ENCODE measurements at places on chromosomes 13 and 19.
A peak's percentile ranks its signal among the peaks of the same experiment; 100 is the strongest.

GRCh38 chr19:8445488-8446001 lies 770 bp downstream of the HNRNPM start:
- no peak for DNase-seq

DNA sequence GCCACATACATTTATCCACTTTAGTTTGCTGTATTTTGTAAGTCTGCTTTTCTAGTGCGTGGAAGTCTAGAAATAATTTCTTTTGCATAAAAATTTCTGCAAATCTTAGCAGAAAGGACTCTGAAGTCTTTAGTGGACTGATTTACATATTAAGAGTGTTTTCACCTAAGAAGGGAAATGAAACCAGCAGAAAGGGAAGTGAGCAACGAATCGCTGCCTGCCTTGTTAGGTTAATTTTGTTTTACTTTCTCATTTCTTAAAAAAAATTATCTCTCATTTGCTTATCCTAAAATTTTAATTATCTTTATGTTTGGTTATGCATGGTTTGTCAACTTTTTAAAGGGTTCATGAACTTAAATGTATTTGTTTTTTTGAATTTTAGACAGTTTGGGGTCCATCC lies 767 bp upstream of the GPR18 start:
- no peak for DNase-seq

DNA sequence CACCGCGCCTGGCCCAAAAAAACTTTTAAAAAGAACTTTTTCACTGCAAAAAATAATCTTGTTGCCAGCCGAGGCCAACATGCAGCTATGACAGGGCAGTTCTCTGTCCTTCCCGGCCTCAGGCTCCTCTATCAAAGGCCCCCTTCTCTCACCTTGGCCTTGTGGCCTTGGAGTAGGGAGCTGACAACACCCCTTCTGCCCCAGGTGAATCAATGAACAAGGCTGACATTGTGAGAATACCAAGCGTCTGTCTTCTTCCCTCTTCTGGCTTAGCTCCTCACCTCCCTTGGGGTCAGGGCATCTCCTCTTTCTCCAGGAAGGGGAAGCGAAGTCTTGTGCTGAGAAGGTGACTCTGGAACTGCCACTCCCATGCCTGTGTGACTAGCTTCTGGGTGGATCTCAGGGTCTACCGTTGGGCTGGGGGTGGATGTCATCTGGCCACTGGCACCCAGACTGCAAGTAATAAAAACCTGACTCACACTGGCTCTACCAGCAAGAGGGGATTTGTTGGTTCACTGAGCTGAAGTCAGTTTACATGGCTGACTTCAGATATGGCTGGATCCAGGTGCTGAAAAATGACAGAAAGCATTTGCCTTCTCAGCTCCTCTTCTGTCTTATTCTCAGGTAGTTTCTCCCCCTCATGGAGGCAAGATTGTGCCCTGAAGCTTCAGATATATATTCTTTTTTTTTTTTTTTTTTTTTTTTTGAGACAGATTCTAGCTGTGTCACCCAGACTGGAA lies 6.3 kb downstream of the C19orf38 start:
- no peak for DNase-seq

GRCh38 chr19:28012361-28012760 lies 1200.6 kb downstream of the UQCRFS1 start:
- no peak for DNase-seq

DNA sequence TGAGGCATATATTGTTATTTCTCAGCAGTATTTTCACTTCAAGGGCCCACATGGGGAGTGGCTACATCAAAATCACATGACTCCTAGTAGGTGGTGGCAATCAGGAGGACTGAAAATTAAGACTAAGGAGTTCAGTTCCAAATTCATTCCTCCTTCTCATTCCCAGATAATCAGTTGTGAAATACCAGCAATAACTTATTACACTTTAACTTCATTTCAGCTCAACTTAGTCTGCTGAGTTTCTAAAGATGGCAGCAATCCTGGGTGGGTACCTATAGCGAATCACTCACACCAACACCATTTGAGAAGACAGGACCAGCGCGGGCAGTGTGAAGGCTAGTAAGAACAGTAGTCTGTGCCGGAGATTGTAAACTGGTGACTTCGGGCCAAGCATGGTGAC lies 63.9 kb upstream of the SLC10A2 start:
- no peak for DNase-seq

GRCh38 chr13:80359414-80359777 lies 18.5 kb upstream of the SPRY2 start:
- no peak for DNase-seq

GRCh38 chr19:36973021-36973843 lies 57.1 kb downstream of the ZNF568 start:
- peak; percentile 69 for DNase-seq

DNA sequence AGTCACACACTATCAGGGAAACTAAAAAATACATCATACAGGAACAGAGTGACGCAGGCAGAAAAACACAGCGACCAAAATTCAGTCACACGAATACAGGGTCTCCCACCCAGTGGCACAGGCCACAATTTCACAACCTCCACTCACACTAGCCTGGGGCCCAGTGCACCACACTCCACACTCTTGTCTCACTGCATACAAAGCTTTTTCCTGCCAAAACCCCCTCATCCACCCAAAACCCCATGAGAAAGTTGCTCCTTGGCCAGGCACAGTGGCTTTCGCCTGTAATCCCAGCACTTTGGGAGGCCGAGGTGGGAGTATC lies 1.2 kb downstream of the S1PR5 start:
- DNase-seq = no peak

- DNase-seq = no peak
Observed at GRCh38 chr13:97549201-97549600, 115.2 kb downstream of the RAP2A start.

DNA sequence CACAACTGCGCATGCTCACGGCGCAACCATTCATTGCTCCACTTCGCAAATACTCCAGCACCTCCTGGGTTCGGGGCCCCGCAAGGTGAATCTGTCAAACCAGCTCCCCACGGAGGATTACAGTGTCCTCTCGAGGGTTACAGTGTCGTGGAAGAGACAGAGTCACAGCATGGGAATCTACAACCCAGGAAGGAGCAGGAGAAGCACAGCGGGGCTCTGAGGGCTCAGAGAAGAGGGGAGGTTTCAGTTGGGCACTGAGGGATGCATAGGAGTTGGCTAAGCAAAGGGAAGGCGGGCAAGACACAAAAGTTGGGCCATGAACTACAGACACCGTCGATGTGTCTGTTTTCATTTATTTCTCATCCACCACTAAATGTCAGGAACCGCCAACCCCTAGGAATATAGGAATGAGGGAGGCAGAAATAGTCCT lies 1.0 kb upstream of the GTF2F1 start:
- peak; percentile 69 for DNase-seq

DNA sequence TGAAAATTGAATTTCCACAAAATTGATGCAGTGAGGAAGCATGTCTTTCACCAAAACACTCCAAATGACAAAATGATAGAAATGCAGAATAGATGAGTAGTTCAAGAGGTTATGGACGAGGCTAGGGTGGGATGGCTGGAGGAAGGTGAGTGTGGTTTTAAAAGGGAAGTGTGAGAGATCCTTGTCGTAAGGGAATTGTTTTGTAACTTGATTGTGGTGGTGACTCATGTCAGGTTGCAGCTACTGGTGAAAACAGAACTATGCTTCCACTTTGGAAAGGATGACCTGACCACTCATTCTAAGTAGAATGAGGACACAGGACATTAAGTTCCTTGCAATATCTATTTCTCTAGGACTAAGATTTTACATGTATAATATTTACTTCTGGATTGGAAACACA lies 345.7 kb downstream of the MTUS2 start:
- no peak for DNase-seq

DNA sequence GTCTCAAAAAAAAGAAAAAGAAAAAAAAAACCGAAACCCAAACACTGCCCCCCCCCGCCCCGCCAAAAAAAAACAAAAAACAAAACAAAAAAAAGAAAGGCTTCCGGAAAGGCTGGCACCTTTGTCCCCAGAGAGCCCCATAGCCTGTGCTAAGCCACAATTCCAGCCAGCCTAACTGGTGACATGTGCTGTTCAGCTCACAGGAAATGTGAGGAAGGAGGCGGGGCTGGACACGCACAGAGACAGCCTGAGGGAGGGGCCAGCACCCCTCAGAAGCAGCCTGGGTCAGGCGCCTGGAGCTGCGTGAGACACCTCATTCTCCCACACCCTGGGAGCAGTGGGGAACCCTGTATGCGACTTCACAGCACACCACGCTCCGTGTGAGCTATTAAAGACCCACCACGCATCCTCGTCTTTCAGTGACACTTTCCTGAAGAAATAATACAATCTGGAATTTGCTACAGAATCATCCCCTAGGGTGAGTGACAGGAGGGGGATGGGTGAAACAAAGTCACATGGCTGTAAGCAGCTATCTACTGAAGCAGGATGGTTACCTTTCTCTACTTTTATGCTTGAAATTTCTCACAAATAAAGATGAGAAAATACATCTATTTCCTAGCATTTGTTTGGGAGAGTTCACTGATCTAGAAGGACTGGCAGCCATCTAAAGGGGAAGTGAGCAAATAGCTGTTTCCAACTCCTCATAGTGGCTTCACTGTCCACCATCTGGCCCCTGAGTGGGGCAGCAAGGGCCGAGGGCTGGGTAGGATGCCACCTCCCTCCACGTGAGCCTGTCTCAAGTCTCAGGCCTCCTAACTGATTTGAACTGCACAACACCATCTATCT lies 12.3 kb upstream of the SLC35E1 start:
- DNase-seq = peak; percentile 85

Data from activated CD4-positive, alpha-beta T cell treated with anti-CD3 and anti-CD28 coated beads, Interleukin-2, amount 50 U/mL, for 4 hours (primary cell).